ENCODE measurements at places on chromosomes 2 and 18. TPM values are rescaled to one million over a fixed set of nuclear protein-coding genes. Genes with fewer than 3 reads are reported as not detected.
A peak's percentile ranks its signal among the peaks of the same experiment; 100 is the strongest.

NOTO gene
- not detected for total RNA-seq

FKBP1B gene
- total RNA-seq = 25.1 TPM

GRCh38 chr2:158143703-158144360, 42.2 kb downstream of the UPP2 start:
- no peak for DNase-seq

DNA sequence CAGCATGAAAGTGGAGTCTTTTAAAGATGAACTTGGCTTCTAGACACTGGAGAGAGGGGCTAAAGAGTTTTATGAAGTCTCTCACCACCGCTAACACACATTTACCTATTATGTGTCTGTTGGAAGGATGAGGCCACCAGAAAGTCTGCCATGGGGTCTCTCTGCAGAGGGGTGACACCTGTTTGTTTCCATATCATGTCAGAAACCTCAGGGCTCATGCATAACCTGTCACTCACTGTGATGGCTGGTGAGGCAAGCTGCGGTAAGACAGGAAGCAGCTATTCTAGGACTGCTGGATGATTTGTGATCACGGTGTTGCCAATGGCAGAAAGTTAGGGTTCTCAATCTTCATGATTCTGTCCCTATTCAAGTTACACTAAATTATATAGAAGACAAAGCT, 60.8 kb upstream of the DNMT3A start:
- DNase-seq = no peak

- no peak for DNase-seq
Observed at GRCh38 chr2:168633200-168633599, 169.2 kb upstream of the NOSTRIN start.

- no peak for DNase-seq
Observed at GRCh38 chr2:69171116-69171896, 158.3 kb downstream of the ANTXR1 start.

DNA sequence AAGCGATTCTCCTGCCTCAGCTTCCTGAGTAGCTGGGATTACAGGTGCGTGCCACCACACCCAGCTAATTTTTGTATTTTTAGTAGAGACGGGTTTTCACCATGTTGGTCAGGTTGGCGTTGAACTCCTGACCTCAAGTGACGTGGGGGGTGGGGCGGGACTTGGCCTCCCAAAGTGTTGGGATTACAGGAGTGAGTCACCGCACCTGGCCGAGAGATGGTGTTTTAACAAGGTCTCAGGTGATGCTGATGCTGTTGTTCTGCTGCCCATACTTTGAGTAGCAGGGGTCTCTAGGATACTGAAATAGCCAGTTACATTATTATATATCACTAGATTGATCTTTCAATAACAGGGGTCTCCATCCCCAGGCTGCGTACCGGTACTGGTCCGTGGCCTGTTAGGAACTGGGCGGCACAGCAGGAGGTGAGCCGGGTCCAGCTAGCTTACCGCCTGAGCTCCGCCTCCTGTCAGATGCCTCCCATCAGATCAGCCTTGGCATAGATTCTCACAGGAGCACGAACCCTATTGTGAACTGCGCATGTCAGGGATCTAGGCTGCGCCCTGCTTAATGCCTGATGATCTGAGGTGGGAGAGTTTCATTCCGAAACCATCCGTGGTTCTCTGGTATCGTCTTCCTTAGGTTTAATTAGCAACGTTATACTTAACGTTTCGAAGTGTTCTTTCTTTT, 48.3 kb upstream of the SLC38A11 start:
- DNase-seq = no peak

GRCh38 chr18:51666763-51667191, 469.3 kb upstream of the MEX3C start:
- DNase-seq = peak; percentile 10

GRCh38 chr18:26460449-26461091, 87.8 kb downstream of the KCTD1 start:
- DNase-seq = peak; percentile 5

GRCh38 chr18:23448291-23448690, 4.8 kb upstream of the RIOK3 start:
- DNase-seq = no peak

Measured in cerebellum (tissue), 4 donors.